ENCODE measurements at places on chromosomes 12 and 14.

DNA sequence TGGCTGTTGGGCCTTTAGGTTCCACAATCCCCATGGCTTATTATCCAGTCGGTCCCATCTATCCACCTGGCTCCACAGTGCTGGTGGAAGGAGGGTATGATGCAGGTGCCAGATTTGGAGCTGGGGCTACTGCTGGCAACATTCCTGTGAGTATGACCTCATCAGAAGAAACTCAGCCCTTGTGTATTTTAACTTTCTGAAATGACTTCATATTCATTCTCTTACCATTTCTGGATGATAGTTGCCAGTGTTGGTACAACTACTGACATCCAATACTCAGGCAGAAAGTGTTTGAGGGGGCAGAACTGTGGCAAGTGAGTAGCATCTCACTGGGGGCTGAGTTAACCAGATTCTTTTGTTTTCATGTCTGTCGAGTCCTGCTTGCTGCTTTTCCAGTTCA is 2.3 kb downstream of the DAZAP2 start:
- DNase-seq: peak; percentile 49

- DNase-seq: no peak
Observed at GRCh38 chr12:49648712-49649003, 25.3 kb downstream of the PRPF40B start.

DNA sequence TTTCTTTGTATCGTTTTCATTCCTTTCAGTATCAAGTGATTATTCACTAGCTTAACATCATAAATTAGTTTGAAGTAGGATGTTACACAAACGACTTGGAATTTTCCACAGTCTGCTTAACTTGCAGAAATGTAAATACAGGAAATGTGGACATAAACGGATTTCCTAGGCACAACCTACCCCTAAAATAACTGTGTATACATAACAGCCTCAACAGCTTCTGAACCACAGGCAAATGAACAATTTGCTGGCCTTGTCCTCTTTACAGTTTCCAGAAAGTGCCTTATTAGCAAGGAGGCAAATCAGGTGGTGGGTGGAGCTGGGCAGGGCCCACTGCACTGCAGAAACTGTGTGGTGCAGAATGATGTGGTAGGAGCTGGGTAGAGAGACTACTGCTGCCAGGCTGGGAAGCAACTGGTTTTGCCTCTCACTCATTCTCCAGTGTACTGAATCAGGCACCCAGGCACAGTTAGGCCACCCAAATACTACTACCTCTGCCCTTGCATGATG is 14.1 kb downstream of the DRAM1 start:
- DNase-seq: peak; percentile 90

GRCh38 chr14:90368946-90369721 is 27.7 kb upstream of the CALM1 start:
- no peak for DNase-seq

GRCh38 chr14:26187996-26188620 is 409.7 kb downstream of the NOVA1 start:
- DNase-seq: peak; percentile 74

Data from iris pigment epithelial cell (primary cell).